ENCODE measurements at places on chromosomes 2 and 18.

DNA sequence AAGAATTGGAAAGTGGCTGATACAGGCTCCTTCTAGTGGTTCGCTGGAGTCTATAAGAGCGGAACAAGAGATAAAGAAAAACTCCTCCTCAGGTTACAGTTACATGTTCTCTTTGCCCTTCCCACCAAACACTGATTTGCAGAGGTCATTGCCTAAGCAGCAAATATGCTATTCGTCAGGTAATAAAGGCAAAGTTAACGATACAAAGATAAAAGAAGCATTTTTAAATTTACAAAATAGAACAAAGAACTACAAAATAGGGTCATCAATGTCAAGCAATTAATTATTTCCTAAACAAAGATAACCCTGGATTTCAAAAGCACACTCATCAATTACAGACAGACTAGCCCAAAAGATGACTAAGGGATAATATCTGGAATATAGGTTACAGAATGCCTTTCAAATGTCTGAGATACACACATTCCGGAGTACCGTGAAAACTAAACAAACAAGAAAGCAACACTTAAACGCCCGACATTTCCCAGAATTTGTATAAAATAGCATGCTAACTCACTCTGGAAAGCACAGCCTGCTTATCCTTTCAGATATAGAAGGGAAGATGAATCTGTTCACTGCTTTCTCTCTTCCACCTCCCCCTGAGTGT lies 186.4 kb downstream of the MREG start:
- DNase-seq = no peak

DNA sequence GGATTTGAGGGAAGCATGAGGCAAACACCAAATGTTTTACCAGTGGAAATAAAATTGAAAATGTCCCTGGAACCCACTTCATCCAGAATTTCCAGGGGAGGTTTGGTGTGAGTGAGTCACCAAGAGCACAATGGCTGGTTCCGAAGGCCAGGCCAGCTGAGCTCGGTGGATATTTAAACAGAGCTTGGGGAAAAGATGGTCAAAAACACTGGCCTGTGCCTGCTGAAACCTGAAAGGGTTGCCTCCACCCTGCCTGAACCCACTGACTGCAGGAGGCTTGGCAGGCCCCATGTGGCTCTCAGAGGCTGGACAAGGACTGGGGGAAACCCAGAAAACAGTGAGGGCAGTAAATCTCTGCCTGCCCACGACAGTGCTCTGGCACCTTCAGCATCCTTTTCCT lies 93.9 kb downstream of the TTC32 start:
- DNase-seq = no peak

- DNase-seq = no peak
Observed at GRCh38 chr2:191797500-191797899, 49.4 kb downstream of the CAVIN2 start.

DNA sequence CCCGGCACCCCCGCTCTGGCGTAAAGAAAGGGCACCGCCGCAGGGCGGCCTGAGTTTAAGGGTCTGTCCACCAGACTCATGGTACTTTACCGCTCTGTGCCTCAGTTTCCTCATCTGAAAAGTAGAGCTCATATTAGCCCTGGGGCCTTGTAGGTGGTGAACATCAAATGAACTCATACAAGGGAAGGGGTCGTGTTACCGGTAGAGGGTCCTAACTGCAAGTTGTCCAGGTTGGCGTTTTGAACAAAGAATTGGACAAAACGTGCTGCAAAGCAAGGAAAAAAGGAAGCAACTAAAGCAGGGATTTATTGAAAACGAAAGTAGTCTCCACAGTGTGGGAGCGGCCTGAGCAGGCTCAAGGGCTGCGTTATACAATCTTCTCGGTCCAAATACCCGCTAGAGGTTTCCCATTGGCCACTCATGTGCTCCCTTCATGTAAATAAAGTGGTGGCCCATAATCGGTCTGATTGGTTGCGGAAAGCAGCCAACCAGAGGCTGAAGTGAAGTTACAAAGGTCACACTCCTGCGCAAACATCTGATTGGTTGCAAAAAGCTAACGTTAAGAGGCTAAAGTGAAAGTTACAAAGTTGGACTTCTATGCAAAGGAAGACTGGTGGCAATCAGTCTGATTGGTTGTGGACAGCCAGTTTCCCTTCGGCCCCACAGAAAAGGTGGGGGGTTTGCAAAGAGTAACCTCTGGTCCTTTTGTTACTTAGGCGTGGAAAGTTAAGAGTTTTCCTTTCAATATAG lies 80.7 kb upstream of the LDLRAD4 start:
- peak; percentile 52 for DNase-seq

All from activated T-cell treated with anti-CD3 and anti-CD28 coated beads, Interleukin-2, amount 50 U/mL, for 24 hours (primary cell).